MCF 10A (cell line): ENCODE measurements at places on chromosomes 12 and 14. TPM values are rescaled to one million over a fixed set of nuclear protein-coding genes. Genes with fewer than 3 reads are reported as not detected.

DNA sequence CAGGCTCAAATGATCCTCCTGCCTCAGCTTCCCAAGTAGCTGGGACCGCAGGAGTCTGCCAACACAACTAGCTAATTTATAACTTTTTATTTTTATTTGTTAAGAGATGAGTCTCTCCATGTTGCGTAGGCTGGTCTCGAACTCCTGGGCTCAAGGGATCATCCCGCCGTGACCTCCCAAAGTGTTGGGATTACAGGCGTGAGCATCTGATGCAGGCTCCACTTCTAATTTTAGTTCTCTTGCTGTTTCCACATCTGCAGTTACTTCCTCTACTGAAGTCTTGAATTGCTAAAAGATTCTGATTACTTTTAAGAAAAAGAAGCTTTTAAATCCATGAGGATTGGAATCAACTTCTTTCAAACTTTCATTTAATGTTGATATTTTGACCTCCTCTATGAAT, 13.4 kb upstream of the SNX6 start:
- H3K36me3 ChIP-seq: no peaks in the 10 kb centered on the region
- DNase-seq: no peak
- no peaks in the 10 kb centered on the region for H3K27me3 ChIP-seq
- peaks cover 5% of the 10 kb centered on the region for H3K4me1 ChIP-seq
- H3K27ac ChIP-seq: no peak overlapping the region
- H3K4me3 ChIP-seq: no peak overlapping the region

DNA sequence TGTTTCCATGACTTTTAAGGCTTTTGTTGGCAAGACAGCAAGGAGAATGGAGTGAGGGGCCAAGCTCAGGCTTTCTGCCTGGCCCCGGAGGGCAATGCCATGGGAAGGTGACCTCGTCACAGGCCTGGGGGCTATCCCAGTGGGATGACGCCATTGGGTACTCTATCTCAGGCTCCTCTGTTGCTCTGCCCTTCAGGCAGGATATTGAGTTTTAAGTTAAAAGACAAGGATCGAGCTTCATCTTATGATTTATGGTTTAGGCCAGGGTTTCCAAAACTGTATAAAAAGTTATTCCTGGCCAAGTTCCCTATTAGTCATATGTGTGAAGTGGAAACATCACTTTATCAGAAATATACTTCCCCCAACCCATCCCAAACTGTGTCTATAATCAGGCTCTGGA, 127.7 kb downstream of the ZFP36L1 start:
- H3K36me3 ChIP-seq: no peaks in the 10 kb centered on the region
- H3K4me3 ChIP-seq: no peak overlapping the region
- H3K27me3 ChIP-seq: no peaks in the 10 kb centered on the region
- peak overlapping the region; percentile 3 for H3K27ac ChIP-seq

- peak; percentile 94 for DNase-seq
- peak overlapping the region; percentile 95 for H3K27ac ChIP-seq
- H3K36me3 ChIP-seq: no peaks in the 10 kb centered on the region
- no peaks in the 10 kb centered on the region for H3K27me3 ChIP-seq
Observed at GRCh38 chr14:26841920-26842741, 244.3 kb upstream of the NOVA1 start.

GRCh38 chr12:113155060-113155459, 5.5 kb downstream of the CFAP73 start:
- peaks cover 14% of the 10 kb centered on the region for H3K27me3 ChIP-seq
- H3K36me3 ChIP-seq: peaks cover 21% of the 10 kb centered on the region
- H3K4me3 ChIP-seq: no peak overlapping the region
- no peak overlapping the region for H3K27ac ChIP-seq

PIWIL1 gene
- total RNA-seq: not detected in 2 replicates

- no peak for DNase-seq
- H3K4me1 ChIP-seq: peaks cover 11% of the 10 kb centered on the region
- no peak overlapping the region for H3K4me3 ChIP-seq
- no peak overlapping the region for H3K27ac ChIP-seq
- no peaks in the 10 kb centered on the region for H3K36me3 ChIP-seq
Observed at GRCh38 chr12:7581625-7582024, 78.0 kb upstream of the CD163 start.

DNA sequence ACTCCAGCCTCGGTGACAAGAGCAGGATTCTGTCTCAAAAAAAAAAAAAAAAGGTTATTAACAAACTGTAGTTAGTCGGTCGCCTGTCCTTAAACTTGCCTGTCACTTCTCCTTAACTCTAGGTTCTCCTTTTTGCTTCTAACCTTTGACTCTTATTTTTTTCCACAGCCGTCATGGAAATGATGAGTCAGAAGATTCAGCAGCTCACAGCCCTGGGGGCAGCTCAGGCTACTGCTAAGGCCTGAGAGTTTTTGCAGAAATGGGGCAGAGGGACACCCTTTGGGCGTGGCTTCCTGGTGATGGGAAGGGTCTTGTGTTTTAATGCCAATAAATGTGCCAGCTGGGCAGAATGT, 418 bp upstream of the MYG1 start:
- peaks cover 66% of the 10 kb centered on the region for H3K36me3 ChIP-seq
- peak overlapping the region; percentile 82 for H3K4me3 ChIP-seq
- H3K4me1 ChIP-seq: peaks cover 41% of the 10 kb centered on the region
- peak; percentile 70 for DNase-seq
- peak overlapping the region; percentile 92 for H3K27ac ChIP-seq
- H3K27me3 ChIP-seq: no peaks in the 10 kb centered on the region

- no peaks in the 10 kb centered on the region for H3K36me3 ChIP-seq
- no peak overlapping the region for H3K27ac ChIP-seq
- H3K4me1 ChIP-seq: no peaks in the 10 kb centered on the region
- DNase-seq: no peak
Observed at GRCh38 chr12:27193106-27193505, 51.0 kb upstream of the STK38L start.

DNA sequence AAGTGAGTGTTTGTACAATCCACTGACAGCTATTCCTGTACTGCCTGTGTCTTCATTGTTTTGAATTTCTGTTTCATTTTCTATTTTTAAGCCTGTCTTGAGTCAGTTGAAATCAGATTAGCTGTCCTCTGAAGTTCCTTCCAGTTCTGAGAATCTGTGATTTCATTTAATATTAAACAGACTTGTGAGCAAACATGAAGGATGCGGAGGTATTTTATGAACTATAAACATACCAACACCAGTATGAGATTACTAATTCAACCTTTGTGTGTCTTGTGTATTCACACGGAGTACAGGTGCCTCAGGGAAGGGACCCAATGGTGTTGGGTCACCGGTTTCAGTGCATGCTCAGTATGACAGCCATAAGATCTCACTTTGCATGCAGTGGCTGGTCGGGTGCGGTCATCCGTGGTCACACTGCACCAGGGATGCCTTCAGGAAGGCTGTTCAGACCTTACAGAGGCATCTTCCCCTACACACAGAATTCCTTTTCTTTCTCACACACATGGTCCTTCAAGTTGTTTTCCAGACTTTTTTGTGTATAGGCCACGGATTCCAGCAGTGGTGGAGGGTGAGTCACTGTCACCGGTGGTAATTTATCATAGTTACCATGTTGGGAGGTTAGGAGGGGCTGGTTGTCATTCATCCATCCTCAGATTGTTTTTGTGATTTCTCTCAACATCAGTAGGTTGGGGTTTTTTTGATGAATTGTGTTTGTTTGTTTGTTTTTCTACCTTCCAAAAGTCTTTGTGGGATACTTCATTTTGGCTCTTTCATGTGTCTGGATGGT, 103.0 kb upstream of the SFSWAP start:
- H3K27ac ChIP-seq: no peak overlapping the region
- H3K4me3 ChIP-seq: no peak overlapping the region
- H3K4me1 ChIP-seq: peaks cover 4% of the 10 kb centered on the region
- DNase-seq: no peak
